ENCODE measurements at places on chromosomes 13 and 19. TPM values are rescaled to one million over a fixed set of nuclear protein-coding genes. Genes with fewer than 3 reads are reported as not detected.

The CRB3 gene
- not detected for polyA plus RNA-seq

The ZNF471 gene
- polyA plus RNA-seq, result not detected

The MYDGF gene
- polyA plus RNA-seq, result 207 TPM

- no peaks in the 10 kb centered on the region for H3K36me3 ChIP-seq
- H3K27ac ChIP-seq, result no peak overlapping the region
- no peak for DNase-seq
- H3K4me3 ChIP-seq, result no peak overlapping the region
- H3K27me3 ChIP-seq, result peaks cover 3% of the 10 kb centered on the region
Observed at GRCh38 chr19:4149518-4150288, 3.7 kb upstream of the CREB3L3 start.

- peaks cover 14% of the 10 kb centered on the region for H3K27me3 ChIP-seq
- peaks cover 2% of the 10 kb centered on the region for H3K36me3 ChIP-seq
- no peak overlapping the region for H3K4me3 ChIP-seq
- H3K27ac ChIP-seq, result no peak overlapping the region
- DNase-seq, result no peak
- H3K4me1 ChIP-seq, result no peaks in the 10 kb centered on the region
Observed at GRCh38 chr13:76955193-76955592, 6.9 kb downstream of the ACOD1 start.

DNA sequence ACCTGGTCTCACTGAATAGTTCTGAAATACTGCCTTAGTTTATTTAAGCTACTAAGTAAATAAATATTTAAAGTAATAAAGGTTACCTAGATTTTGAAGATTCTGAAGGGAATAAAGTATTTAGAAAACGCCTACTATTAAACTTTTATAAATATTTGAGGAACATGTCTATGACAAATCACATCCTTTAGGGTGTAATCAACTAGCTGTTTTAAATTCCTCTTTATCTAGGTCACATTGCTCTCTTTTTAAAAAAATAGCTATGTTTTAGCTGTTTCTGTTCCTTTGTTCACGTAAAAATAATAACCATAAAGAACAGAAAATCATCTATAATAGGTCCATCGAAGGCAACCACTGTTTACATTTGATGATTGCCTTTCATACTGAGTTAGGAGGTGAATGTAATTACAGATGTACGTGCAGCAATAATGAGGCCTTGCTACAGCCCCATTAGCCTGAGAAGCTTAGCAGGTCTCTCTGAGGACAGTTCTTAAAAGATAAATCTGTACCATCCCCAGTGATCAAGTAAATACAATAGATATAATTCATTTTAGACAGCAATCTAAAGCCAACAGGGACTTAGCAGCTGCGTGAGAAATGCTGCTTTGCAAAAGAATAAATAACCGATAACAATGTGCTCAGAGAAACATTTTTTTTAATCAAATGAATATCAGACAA lies 449.5 kb downstream of the LIG4 start:
- no peak overlapping the region for H3K4me3 ChIP-seq
- DNase-seq, result no peak
- H3K36me3 ChIP-seq, result no peaks in the 10 kb centered on the region
- no peaks in the 10 kb centered on the region for H3K27me3 ChIP-seq

GRCh38 chr19:28836421-28836820 lies 376.5 kb downstream of the UQCRFS1 start:
- no peaks in the 10 kb centered on the region for H3K36me3 ChIP-seq
- no peaks in the 10 kb centered on the region for H3K27me3 ChIP-seq
- no peak for DNase-seq
- no peak overlapping the region for H3K27ac ChIP-seq

DNA sequence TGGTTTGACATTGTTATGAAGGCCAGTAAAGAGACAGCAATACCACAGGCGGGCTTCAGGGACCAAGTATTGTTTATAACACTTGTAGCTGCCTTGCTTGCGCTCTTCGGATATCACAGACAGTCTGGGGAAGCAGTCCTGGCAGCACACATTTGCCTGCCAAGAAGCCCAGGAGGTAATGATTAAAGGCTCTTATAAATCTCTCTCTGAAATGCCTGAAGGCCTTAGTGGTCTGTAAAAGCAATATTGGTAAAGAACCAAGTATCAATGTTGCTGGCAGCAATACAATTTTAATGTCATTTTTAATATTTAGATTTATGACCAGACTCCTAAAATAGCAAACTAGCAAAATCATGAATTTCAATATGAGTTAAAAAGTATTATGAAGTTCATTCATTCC lies 1312.4 kb downstream of the PCDH9 start:
- no peaks in the 10 kb centered on the region for H3K27me3 ChIP-seq
- no peaks in the 10 kb centered on the region for H3K36me3 ChIP-seq
- no peak overlapping the region for H3K27ac ChIP-seq
- H3K4me3 ChIP-seq, result no peak overlapping the region
- no peaks in the 10 kb centered on the region for H3K4me1 ChIP-seq

- H3K27me3 ChIP-seq, result peaks cover 10% of the 10 kb centered on the region
- H3K36me3 ChIP-seq, result no peaks in the 10 kb centered on the region
- H3K4me3 ChIP-seq, result no peak overlapping the region
- no peak overlapping the region for H3K27ac ChIP-seq
Observed at GRCh38 chr19:378706-379105, 30.2 kb downstream of the C2CD4C start.

- H3K4me1 ChIP-seq, result no peaks in the 10 kb centered on the region
- H3K27ac ChIP-seq, result no peak overlapping the region
- DNase-seq, result no peak
- no peak overlapping the region for H3K4me3 ChIP-seq
Observed at GRCh38 chr13:55516610-55517009, 1624.1 kb upstream of the PRR20A start.

DNA sequence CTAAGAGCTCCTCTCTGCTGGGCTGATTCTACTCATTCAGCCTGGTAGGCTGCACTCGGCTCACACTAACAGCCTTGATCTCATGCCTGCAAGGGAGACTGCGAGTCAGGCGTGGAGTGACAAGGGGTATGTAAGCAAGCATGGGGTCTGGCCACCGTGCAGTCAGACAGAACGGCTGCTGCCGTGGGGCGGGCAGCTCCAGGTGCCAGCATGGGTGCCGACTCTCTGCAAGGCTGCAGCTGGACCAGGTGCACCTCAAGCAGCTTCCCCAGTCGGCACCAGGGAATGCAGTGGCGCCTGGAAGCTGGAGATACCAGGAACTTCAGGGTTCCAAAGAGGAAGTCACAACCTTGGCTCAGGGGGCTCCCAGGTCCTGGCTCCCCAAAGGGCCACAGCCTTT lies 892.3 kb downstream of the OLFM4 start:
- H3K4me1 ChIP-seq, result no peaks in the 10 kb centered on the region
- no peak overlapping the region for H3K4me3 ChIP-seq
- no peaks in the 10 kb centered on the region for H3K36me3 ChIP-seq
- no peak for DNase-seq
- peaks cover 2% of the 10 kb centered on the region for H3K27me3 ChIP-seq

- H3K4me3 ChIP-seq, result no peak overlapping the region
- H3K36me3 ChIP-seq, result no peaks in the 10 kb centered on the region
- H3K4me1 ChIP-seq, result no peaks in the 10 kb centered on the region
- H3K27me3 ChIP-seq, result no peaks in the 10 kb centered on the region
- no peak overlapping the region for H3K27ac ChIP-seq
- no peak for DNase-seq
Observed at GRCh38 chr13:90594681-90595080, 752.8 kb upstream of the MIR17HG start.

DNA sequence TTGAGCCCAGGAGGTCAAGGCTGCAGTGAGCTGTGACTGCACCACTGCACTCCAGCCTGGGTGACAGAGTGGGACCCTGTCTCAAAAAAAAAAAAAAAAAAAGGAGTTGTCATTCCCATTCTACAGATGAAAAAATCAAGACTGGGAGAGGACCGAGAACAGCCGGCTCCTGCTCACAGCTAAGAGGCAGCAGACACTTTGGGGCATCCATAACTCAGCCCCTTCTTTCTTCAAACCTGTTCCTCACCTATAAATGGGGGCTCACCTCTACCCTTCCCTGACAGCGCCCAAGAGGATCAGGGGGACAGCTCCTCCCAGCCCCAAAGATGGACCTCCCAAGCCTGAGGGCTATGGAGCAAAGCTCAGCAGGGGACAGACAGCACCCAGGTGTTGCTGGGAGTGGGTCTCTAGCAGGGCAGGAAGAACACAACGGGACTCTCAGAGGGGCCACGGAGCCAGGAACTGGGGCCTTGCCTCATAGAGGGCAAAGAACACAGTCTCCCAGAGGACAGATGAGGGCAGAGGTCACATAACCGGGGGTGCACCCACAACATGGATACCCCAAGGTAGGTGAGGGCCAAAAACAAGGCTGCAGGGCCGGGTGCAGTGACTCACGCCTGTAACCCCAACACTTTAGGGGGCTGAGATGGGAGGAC lies 3.4 kb upstream of the KLF16 start:
- no peak for DNase-seq
- H3K27ac ChIP-seq, result peak overlapping the region; percentile 67
- H3K4me1 ChIP-seq, result peaks cover 30% of the 10 kb centered on the region

DNA sequence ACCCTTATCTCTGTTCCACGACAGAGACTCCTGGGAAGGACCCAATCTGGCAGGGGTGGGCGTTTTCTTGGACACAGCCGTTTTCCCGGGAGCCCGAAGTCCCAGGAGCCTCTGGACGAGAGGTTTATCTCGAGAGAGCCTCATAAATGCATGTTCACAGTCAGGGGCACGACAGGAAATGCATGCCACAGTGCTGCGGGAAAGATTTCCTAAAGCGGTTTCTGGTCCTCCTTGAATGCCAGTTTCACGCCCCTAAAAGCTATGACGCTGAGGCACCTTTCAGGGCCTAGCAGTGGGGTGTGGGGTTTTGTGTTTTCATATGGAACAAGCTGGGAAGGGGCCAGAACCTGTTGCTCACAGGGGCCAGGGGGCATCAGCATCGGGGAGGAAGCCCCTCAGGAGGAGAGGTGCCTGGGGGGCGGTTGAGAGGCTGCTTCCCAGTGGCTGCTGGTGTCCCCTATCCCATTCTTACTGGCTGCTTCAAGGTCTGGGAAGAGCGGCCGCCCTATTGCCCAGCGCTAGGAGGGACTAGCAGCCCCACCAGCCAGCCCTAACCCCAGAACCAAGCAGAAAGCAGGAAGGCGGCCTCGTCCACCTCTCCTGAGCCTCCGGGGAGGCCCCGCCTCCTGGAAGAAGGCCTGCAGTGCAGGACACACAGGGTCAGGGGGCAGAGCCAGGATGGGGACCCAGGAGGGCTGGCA lies 157.0 kb downstream of the KDM4B start:
- peak overlapping the region; percentile 17 for H3K27ac ChIP-seq
- H3K27me3 ChIP-seq, result peaks cover 10% of the 10 kb centered on the region
- H3K4me3 ChIP-seq, result no peak overlapping the region
- peaks cover 28% of the 10 kb centered on the region for H3K4me1 ChIP-seq
- DNase-seq, result no peak

DNA sequence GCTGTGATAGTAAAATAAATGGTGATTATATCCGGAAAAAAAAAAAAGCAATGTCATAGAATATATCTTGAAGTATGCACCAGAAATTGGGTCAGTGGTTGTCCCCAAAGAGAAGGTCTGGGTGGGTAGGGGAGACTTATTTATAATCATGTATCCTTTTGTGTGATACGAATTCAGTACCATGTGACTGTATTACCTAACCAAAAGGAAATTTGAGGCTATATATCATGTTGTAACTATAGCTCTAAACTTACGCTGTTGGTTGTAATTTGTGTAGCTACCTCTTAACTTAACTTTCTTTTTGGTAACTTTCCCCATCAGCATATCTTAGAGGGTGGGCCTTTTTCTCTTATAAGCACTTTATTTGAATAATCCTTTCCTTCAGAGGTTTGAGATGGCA lies 25.2 kb upstream of the KCTD4 start:
- no peaks in the 10 kb centered on the region for H3K27me3 ChIP-seq
- H3K4me1 ChIP-seq, result peaks cover 6% of the 10 kb centered on the region
- no peak overlapping the region for H3K4me3 ChIP-seq
- H3K36me3 ChIP-seq, result no peaks in the 10 kb centered on the region
- no peak for DNase-seq

- peaks cover 9% of the 10 kb centered on the region for H3K27me3 ChIP-seq
- no peak for DNase-seq
- H3K4me3 ChIP-seq, result no peak overlapping the region
Observed at GRCh38 chr19:8638078-8638619, 7.7 kb downstream of the NFILZ start.

DNA sequence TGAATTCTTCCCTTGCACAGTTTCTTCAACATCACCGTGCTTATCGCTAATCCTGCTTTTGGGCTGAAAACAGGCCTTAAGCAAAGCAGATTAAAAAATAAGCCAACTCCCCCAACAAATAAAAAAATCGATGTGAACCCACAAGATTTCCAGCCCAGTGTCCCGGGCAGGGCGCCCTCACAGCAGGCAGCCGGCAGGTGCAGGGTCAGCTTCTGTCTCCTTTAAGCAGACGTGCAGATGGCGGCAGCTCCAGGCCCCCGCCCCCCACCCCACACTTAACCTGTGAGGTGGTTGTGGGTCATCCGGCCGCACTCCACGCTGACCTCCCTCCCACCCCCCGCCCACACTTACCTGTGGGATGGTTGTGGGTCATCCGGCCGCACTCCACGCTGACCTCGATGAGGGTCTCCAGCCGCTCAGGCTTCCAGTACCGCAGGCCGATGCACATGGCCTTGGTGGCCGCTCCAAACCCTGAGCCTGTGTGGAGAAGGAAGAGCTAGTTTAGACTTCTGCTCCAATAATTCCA lies 19.8 kb downstream of the ADPRHL1 start:
- no peaks in the 10 kb centered on the region for H3K36me3 ChIP-seq
- DNase-seq, result no peak
- no peak overlapping the region for H3K4me3 ChIP-seq
- peaks cover 2% of the 10 kb centered on the region for H3K27me3 ChIP-seq
- H3K27ac ChIP-seq, result no peak overlapping the region

GRCh38 chr13:95099541-95099940 lies 201.7 kb downstream of the ABCC4 start:
- H3K27ac ChIP-seq, result no peak overlapping the region
- no peak overlapping the region for H3K4me3 ChIP-seq
- no peaks in the 10 kb centered on the region for H3K4me1 ChIP-seq
- DNase-seq, result no peak
- H3K27me3 ChIP-seq, result peaks cover 1% of the 10 kb centered on the region

DNA sequence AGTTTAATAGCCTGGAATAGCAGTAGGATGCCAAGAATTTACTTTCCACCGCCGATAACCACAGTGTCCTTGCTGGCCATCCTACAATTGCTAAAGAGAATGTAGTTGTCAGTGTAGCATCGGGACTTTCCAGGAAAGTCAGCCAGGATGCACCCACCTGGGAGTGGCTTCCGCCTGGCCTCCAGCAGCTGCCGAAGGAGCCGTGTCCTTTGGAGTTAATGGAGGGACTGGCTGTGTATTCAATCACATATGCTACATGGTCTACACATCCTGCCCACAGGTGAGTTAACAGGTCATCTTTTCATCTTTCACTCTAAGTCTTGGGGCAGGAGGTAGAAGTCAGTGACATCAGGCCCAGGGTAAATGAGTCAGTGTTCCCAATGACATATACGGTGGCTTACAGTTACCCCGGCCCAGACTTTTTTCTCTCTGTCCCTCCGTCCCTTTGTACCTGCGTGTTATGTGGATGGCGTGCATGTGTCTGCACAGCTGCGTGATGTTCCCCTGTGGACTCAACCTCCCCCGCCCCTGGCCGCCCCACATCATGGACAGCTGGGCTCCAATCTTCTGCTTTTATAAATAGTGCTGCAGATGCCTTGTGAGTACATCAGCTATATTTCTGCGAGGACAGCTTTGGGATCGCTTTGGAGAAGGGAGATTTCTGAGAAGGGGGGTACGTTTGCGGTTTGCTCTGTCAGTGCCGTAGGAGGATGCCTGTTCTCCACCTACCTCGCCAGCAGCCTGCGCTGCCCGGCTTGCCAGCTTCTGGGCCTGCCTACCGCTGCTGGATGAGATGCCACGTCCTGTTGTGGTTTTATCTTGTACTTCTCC lies 63.1 kb downstream of the ATP11A start:
- H3K36me3 ChIP-seq, result no peaks in the 10 kb centered on the region
- peaks cover 9% of the 10 kb centered on the region for H3K4me1 ChIP-seq
- no peak overlapping the region for H3K4me3 ChIP-seq

Measured in immature natural killer cell (primary cell).